ENCODE measurements at places on chromosomes 5 and 9.

- DNase-seq, result no peak
Measured at GRCh38 chr5:53358794-53359193, 121.6 kb upstream of the FST start.

DNA sequence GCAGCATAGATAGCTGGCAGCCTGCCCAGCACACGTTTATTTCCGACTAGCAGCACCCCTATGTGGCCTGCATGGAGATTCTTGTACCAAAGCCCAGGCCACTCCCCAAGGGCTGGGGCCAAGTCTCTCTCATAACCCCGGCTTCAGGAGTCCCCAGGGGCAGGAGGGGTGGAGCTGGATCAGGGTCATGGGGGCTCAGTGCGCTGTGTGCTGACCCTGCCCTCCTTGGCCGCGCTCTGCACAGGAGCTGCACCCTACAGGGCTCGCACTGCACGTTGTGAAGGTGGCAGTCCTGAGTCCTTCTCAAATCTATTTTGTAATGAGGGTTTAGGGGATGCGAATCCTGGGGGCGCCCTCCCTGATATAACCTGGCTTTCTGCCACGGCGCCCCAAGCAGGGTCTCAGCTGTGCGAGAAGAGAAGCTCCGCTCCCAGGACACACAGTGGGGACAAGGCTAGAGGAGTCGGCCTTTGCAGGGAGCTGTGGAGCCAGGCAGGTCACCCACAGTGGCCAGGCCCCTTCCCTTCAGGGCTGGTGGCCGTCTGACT is 28.6 kb downstream of the NKD2 start:
- DNase-seq, result no peak

DNA sequence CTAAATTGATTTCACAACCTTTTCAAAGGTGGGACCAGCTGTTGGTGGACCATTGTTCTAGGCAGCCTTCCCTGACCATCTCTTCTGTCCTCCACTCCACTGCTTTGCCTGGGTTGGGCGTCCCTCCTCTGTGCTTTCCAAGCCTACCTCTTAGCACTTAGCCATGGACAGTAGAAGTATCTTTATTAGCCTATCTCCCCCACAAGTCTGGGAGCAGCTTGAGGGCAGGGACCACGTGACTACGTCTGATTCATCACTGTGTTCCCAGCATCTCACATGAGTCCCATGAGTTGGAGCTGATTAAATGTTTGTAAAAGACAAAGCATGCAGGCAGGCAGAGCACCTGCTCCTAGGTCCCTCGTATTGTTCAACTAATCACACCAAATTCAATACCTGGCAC is 20.9 kb downstream of the MORN5 start:
- no peak for DNase-seq

DNA sequence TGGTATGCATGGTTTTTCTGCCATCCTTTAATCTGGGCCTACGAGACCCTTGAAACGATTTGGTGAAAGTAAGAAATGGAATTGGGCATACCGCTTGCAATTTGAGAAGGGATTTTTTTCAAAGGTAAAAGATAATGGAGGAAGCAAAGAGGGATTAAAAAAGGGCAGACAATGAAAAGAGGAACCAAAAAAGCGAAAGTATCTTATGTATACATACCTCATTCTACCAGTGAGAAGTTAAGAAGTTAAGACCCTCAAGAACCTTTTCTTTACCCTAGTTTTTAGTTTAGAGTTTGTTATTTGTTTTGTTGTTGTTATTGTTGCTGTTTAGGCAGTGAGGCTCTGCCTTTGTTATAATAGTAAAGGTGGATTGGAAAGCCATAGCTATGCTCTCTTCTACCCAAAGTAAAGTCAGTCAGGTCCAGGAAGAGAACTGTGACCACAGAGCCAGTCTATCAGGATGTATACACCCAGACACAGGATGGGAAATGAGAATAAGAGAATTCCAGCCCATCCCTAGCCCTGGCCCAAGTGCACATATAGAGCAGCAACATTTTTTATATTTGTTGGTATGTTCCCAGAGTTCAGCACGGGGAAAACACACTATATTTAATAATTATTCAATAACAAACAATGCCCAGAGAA is 166.6 kb downstream of the RFX3 start:
- no peak for DNase-seq

GRCh38 chr5:60972231-60972630 is 27.2 kb downstream of the NDUFAF2 start:
- DNase-seq, result peak; percentile 18

- DNase-seq, result no peak
Measured at GRCh38 chr9:98236901-98237487, 18.5 kb downstream of the TBC1D2 start.

- no peak for DNase-seq
Measured at GRCh38 chr9:105993116-105993854, 298.9 kb downstream of the TMEM38B start.

GRCh38 chr9:107547303-107547702 is 57.7 kb upstream of the KLF4 start:
- no peak for DNase-seq

GRCh38 chr5:40436535-40437237 is 243.0 kb upstream of the PTGER4 start:
- peak; percentile 81 for DNase-seq

- DNase-seq, result no peak
Measured at GRCh38 chr9:107789001-107789700, 299.6 kb upstream of the KLF4 start.

GRCh38 chr5:39197556-39197955 is 21.8 kb downstream of the FYB1 start:
- peak; percentile 54 for DNase-seq

DNA sequence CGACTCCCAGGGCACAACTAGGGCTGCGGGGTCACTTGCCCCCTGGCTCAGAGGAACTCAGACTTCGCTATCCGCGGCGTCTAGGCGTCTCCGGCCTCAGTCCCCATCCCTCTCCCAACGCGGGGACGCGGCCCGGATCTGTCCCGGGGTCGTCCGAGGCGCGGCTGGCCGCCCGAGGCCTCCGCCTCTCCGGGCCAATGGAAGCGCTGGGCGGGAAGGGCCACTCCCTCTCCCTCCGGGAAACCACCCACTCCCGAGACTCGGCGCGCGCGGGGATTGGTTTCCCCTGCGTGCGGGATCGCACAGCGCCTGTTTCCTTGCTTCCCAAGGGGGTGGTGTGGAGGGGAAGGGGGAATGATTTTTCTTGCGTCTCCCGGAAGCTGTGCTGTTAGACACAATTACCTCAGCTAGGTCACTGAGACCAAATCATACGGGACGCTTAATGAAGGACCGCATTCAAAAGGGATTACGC is 38.3 kb downstream of the NR2F1 start:
- DNase-seq, result no peak

DNA sequence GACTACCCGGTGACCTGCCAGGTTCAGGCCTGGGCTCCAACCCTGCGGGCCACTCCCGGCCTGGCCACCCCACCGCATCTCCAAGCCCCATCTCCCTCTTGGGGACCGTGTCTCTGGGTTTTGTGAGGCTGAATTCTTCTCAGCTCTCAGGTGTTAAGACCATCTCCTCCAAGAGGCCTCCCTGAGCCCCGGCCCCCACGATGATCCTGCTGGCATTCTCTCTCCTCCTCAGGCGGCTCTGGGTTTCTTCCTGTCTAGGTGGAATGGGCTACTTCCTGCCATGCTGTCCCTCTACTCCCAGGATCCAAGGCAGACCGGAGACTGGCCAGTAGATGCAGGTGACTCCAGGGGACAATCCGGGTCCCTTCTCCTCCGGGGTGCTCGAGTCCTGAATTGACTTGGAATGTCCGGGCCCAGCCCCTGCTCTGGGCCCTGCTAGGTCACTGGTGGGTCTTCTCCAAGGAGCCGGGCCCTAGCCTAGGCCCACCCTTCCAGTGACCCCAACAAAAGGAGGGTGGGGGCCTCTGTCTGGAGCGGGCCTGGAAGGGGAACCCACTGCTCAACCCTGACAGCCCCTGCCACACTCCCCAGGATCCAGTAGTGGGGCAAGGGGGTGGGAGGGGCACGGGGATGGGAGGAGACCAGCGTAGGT is 219.8 kb downstream of the C9orf50 start:
- DNase-seq, result no peak

DNA sequence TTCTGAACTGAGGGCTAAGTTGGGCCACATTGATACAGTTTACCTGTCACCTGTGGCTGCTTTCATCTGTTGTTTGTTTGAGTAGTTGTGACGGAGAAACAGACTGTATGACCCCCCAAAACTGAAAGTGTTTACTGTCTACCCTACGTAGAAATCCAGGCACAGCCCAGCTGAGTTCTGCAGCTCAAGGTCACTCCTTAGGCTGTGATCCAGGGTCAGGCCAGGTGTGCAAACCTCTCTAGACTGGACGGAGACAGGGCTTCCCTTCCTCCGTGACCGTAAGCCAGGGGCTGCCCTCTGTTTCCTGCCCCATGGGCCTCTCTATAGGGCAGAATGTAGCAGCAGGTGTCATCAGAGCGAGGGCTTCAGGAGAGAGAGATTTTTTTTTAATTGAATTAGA is 207.9 kb upstream of the OTULINL start:
- DNase-seq, result no peak

GRCh38 chr5:2801577-2802525 is 50.4 kb upstream of the IRX2 start:
- DNase-seq, result no peak

DNA sequence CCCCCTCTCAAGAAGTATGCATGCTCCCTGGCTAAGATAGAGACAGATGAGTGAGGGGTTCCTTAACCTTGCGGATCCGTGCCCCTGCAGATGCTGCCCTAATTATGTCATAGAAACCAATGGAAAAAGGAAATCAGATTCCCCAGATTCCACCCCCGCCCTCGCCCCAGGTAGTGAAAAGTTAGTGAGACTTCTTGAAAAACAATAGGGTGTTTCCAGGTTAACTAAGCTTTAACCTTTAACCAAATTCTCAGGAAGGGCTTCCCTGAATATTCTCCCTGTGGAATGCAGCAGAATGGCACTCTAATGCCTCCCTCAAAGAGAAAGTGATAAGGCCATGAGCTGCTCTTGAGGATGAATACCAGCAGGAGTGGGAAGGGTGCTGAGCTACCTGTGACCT is 116.0 kb upstream of the RANBP3L start:
- no peak for DNase-seq

All from T-helper 1 cell (primary cell).